Prostate gland (tissue), 2 donors: ENCODE measurements at places on chromosomes 2 and 18. TPM values are rescaled to one million over a fixed set of nuclear protein-coding genes. Genes with fewer than 3 reads are reported as not detected.

SRD5A2 gene
- 5.0 TPM for total RNA-seq

OSBPL6 gene
- total RNA-seq: 2.4 TPM

DNA sequence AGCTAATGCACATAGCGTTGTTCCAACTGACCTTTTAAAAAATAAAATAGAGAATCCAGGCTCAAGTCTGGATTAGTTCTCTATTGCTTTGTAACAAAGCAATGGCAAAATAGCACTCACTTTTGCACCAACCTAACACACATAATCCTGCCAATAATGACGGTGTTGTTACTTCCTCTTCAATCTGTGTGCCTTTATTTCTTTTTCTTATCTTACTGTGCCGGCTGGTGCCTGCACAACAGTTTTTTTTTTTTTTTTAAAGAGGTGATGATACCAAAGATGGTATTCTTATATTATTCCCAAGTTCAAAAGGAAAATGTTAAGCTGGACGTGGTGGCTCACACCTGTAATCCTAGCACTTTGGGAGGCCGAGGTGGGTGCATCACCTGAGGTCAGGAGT, 3.4 kb downstream of the PLB1 start:
- no peak overlapping the region for H3K4me3 ChIP-seq
- H3K36me3 ChIP-seq: no peaks in the 10 kb centered on the region
- no peaks in the 10 kb centered on the region for H3K4me1 ChIP-seq
- H3K27me3 ChIP-seq: no peaks in the 10 kb centered on the region

CHRND gene
- total RNA-seq: 1.4 TPM

GRCh38 chr18:22552899-22553460, 135.3 kb upstream of the CTAGE1 start:
- no peaks in the 10 kb centered on the region for H3K36me3 ChIP-seq
- no peak overlapping the region for H3K4me3 ChIP-seq
- H3K27me3 ChIP-seq: no peaks in the 10 kb centered on the region
- no peak overlapping the region for H3K27ac ChIP-seq

- H3K27ac ChIP-seq: no peak overlapping the region
- no peaks in the 10 kb centered on the region for H3K27me3 ChIP-seq
- no peak overlapping the region for H3K4me3 ChIP-seq
- no peak for DNase-seq
Observed at GRCh38 chr2:44314362-44314761, 39.1 kb downstream of the SLC3A1 start.

- H3K4me3 ChIP-seq: no peak overlapping the region
- no peaks in the 10 kb centered on the region for H3K4me1 ChIP-seq
- H3K36me3 ChIP-seq: no peaks in the 10 kb centered on the region
- H3K27me3 ChIP-seq: no peaks in the 10 kb centered on the region
- DNase-seq: no peak
Observed at GRCh38 chr2:186429104-186429503, 57.0 kb upstream of the ZC3H15 start.

DNA sequence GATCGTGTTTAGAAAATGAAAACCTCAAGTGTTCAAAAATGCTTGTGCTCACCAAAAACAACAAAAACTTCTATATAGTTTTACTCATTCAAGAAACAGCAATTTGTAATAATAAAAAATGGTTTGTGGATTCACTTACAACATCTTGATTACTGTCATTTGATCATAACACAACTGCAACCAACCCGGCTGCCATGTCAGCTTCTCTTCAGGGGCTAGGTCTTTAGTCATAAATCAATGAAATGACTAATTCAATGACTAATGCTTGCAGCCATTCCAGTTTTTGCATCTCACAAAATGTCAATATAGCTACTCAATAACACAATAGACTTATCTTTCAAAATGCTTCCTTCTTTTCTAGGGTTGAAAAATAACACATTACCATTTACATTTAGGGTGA, 128.0 kb downstream of the OLA1 start:
- no peak for DNase-seq
- H3K4me1 ChIP-seq: no peaks in the 10 kb centered on the region
- H3K27ac ChIP-seq: no peak overlapping the region
- H3K36me3 ChIP-seq: no peaks in the 10 kb centered on the region

DNA sequence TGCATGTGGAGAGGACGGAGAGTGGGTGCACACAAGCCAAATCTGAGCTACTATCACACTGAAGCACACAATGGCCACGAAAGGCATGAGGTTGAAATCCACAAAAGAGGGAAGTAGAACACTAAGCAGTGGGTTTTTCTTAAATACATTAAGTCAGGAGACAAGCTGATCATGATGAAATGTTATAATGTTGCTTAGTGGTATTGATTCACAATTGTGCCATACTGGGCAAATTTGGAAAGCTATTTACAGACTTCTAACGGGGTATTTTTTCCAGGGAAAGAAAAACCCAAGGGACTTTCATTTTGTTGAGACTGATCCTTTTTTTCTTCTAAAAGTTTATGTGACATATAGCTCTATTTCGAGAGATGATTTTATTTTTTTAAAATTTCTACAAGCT, 100.8 kb upstream of the CNGA3 start:
- no peak overlapping the region for H3K27ac ChIP-seq
- H3K36me3 ChIP-seq: no peaks in the 10 kb centered on the region
- H3K4me3 ChIP-seq: no peak overlapping the region
- no peak for DNase-seq
- no peaks in the 10 kb centered on the region for H3K4me1 ChIP-seq
- no peaks in the 10 kb centered on the region for H3K27me3 ChIP-seq

DNA sequence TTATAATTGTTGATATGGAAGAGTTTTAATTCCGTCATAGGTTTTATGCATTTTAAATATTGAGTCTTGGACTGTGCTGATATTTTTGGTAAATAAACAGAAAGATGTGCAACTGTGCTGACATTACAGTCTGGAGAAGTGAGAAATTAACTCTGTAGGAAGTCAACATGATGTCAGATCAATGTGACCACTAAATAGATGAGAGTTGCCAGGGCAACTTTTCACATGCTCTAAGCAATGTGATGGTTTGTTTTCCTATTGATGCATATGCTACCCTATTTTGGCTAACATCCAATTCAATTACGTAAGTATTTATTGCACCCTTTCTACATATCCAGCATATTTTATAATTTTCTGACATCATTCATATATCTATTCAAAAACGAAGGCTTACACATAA, 1109.3 kb downstream of the TSN start:
- no peaks in the 10 kb centered on the region for H3K4me1 ChIP-seq
- no peak for DNase-seq
- no peak overlapping the region for H3K27ac ChIP-seq
- H3K4me3 ChIP-seq: no peak overlapping the region

DNA sequence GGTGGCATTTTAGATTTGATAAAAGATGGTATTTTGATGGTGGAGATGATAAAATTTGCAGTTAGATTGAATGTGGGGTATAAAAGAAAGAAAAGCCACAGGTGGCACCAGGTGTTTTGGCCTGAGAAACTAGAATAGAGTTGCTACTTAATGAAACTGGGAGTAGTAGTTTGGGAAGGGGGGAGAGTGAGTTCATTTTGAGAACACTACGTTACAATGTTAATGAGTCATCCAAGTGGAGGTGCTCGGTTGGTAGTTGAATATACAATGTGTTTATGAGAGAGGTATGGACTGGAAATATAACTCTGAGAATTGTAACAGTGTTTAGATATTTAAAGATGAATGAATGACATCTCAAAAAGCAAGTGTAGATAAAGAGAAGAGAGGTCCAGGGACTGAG, 26.4 kb downstream of the EPG5 start:
- DNase-seq: no peak
- H3K27me3 ChIP-seq: no peaks in the 10 kb centered on the region
- no peaks in the 10 kb centered on the region for H3K4me1 ChIP-seq
- H3K36me3 ChIP-seq: no peaks in the 10 kb centered on the region
- H3K4me3 ChIP-seq: no peak overlapping the region

DNA sequence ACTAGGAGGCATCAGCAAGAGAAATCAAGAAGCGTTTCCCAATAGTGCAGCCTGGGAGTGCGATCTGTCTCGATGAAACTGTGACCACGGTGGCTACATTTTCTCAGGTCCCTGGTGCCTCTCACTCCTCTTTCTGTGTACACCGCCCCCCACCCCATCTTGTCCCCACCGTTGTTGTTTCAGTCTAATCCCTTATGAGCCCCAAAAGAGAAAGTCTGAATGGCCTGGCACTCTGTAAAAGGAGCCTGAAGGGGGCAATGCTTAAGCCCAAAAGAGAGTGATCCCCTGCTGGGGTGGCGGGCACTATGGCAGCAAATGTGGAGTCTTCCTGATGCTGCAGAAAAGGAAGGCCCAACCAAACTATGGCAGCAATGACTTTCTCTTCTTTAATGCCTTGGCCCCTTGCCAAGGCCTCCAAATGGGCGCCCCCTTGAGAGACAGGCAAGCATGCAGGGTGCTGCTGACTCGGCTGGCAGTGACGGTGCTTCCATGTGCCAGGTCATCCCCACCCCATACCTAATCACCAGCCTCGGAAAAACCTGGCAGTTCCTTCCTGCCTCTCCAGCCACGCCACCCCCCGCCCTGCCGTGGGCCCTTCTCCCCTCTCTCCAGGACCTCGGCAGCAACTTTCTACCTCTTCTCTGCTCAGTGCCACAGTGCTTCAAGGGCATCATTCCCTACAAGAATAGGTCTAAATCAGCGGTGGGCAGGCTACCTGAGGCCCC, 123.0 kb downstream of the CYP26B1 start:
- H3K27ac ChIP-seq: no peak overlapping the region
- H3K36me3 ChIP-seq: no peaks in the 10 kb centered on the region
- DNase-seq: no peak
- H3K4me1 ChIP-seq: no peaks in the 10 kb centered on the region
- H3K4me3 ChIP-seq: no peak overlapping the region

GRCh38 chr2:100327742-100328141, 5.4 kb upstream of the LONRF2 start:
- H3K4me3 ChIP-seq: no peak overlapping the region
- H3K27me3 ChIP-seq: no peaks in the 10 kb centered on the region
- no peak overlapping the region for H3K27ac ChIP-seq
- H3K36me3 ChIP-seq: no peaks in the 10 kb centered on the region
- no peaks in the 10 kb centered on the region for H3K4me1 ChIP-seq

GRCh38 chr2:30325600-30326328, 94.4 kb downstream of the LBH start:
- H3K4me3 ChIP-seq: no peak overlapping the region
- H3K27me3 ChIP-seq: no peaks in the 10 kb centered on the region
- no peak for DNase-seq
- no peak overlapping the region for H3K27ac ChIP-seq

DNA sequence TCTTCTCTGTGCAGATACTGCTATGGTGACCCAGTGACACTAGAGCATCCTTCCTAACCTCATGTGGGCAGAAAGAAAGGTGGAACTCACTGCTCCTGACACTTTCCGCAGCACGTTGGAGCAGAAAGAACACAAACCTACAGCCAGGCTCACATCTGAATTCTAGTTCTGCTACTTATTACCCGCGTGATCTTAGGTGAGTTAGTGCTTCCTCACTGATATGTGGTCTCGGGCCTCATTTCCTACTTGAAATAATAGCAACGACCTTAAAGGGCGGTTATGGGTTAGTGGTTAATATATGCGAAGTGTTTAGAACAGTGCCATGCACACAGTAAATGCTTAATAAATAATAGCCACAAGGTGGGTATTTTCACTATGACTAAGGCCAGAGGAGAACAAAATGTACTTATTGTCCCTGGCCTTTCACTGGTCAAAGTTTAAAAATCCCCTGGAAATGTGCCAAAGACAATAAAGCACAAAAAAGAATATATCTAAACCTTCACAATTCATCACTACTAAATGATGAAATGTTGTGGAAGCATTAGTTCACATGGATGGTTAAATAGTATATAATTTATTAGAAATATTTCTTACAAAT, 66.6 kb downstream of the MYOM1 start:
- H3K27ac ChIP-seq: no peak overlapping the region
- no peak for DNase-seq
- no peaks in the 10 kb centered on the region for H3K27me3 ChIP-seq
- no peaks in the 10 kb centered on the region for H3K4me1 ChIP-seq
- H3K36me3 ChIP-seq: no peaks in the 10 kb centered on the region

DNA sequence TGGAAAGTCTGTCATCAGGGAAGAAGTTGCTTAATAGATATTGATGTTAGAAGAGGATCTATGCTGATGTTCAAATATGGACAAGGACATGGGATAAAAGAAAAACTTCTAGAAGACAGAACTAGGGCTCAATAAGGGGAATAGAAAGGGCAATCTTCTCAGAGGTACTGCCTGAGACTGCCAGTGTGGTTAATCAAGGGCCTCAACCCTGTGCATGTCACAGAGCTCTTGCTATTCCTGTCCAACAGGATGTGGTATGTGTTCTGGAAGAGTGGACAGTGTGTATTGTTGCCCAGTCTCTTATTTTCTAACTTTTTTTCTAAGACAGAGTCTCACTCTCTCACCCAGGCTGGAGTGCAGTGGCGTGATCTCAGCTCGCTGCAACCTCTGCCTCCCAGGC, 27.8 kb upstream of the RNF125 start:
- H3K4me3 ChIP-seq: no peak overlapping the region
- no peak for DNase-seq

INHBB gene
- 83.7 TPM for total RNA-seq

DNA sequence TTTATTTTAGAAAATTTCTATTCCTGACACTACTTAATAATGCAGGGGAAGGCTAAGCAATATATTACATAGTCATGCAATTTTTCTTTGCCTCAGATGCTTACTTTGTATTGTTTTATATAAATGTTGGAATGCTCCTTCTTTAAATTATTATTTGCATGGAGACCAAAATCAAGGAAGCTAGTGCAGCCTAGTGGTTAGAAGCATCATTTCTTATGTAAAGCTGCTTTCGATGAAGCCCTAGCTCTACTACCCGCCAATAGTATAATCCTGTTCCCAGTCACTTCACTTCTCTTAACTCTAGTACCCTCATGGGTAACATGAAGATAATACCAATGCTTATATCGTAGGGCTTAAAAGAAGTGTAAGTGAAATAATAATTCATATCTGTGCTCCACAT, 198.9 kb downstream of the LRATD1 start:
- H3K27me3 ChIP-seq: no peaks in the 10 kb centered on the region
- DNase-seq: no peak
- no peaks in the 10 kb centered on the region for H3K36me3 ChIP-seq
- H3K27ac ChIP-seq: no peak overlapping the region
- H3K4me3 ChIP-seq: no peak overlapping the region

SCYGR4 gene
- not detected for total RNA-seq

DCC gene
- total RNA-seq: 3.7 TPM

HDLBP gene
- total RNA-seq: 612 TPM

TM4SF20 gene
- total RNA-seq: not detected

HNRNPLL gene
- 36.1 TPM for total RNA-seq
